T-helper 17 cell (primary cell): ENCODE measurements at places on chromosomes 3 and 15.

- no peak for DNase-seq
These were observed 77.0 kb downstream of the KLF13 start for GRCh38 chr15:31403606-31404005.

GRCh38 chr15:33369941-33370622, 59.3 kb downstream of the RYR3 start:
- DNase-seq = no peak

GRCh38 chr3:60424942-60425341, 826.3 kb downstream of the FHIT start:
- DNase-seq = no peak

GRCh38 chr3:100913870-100914648, 79.2 kb downstream of the ABI3BP start:
- no peak for DNase-seq

DNA sequence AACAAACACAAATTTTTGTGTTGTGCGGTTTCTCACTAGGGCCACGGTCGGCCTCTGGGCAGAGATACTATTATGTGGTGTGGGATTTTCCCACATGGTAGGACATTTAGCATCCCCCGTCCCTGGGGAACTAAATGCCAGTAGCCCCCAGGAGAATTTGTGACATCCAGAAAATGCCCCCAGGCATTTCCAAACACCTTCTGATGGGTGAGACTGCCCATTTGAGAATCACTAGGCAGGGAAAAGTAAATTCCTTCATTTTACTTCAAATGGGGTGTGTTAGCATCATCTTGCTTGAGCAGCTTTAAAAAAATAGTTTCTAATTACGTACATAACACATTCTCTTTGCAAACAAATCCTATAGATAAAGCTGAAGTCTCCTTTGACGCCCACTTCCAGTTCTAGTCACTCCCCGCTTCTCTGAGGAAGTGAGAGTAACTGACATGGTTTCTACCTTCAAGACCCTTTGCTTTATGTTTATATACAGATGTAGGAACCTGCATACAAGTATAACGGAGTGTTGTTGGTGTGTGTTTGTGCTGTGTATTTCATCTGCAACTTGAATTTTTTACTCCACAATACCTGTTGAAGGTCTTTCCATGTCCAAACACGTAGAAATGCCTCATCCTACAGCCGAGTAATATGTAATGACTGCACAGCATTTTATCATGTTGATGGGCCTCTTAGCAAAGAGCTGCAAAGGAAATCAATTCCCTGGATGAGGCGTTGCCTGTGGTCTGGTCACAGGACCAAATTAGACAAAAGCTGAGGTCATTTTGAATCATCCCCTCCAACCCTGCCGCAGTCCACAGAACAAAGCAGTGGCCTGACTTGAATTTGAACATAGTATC, 31.4 kb upstream of the ZBTB38 start:
- no peak for DNase-seq

DNA sequence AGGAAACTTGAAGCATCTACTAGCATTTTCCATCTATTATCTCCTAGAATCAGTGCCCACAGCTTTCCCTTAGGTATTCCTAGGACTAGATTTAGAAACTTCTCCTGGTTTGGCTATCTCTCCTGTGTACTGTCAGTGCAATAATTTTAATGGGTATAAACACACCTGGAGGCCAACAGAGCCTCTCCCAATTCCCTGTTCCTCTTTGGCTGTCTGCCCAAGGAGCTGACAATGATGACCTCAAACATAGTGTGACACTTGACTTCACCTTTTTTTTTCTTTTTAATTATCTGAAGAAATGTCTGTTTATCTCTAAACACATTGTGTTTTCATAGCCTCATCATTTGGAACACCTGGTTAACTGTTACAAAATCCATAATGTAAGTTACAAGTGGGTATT, 754.5 kb upstream of the ALCAM start:
- DNase-seq = no peak

DNA sequence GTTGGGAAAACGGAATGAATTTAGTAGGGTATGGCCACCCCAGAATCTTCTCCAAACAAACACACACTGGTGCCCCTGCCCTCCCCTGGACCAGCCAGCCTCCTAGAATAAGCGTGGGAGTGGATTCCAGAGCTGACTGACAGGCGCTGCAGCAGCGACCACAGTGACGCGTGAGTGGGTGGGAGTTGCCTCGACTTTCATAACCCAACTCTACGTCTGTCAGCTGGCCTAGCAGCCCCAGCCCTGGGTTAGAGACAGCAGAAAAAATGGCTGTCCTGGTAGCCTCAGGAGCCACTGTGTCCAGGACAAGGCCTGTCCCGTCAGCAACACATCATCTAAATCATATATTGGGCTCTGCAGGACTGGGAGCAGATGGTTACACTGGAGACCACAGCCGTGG, 10.0 kb downstream of the PLA2G4B start:
- no peak for DNase-seq

DNA sequence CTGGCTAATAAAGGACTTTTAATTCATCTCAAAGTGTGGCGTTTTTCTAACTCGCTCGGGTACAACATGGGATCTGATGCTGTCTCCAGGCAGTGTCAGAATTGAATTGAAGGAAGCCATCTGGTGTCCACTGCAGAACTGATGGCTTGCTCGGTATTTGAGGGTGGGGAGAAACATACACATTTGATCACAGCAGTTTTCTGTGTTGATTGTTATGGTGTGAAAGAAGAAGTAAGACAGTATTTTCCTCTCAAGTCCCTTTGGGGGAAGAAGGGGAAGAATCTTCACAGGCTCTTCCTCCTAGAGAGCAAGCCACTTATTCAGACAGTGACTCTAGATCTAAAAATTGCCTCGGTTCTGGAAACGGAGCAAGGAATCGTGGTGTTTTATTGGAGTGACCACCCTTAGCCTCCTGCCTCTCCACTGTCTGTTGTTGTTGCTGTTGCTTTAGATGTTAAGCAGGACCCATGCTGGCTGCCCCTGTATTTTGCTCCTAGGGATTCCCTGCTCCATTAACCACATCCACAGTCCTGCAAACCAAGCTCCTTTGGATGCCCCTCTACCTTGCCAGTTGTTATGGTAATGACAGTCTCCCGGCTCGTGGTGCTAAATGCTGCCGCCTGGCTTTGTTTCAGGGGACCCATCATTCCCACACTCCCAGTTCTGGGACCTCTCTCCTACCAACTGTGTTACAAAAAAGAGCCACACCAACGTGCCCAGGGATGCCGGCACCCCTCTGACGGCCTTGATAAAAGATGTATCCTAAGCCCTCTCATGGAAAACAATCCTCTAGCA, 15.3 kb upstream of the MCCC1 start:
- no peak for DNase-seq
